ENCODE measurements at places on chromosomes 11 and 22.
A peak's percentile ranks its signal among the peaks of the same experiment; 100 is the strongest.

DNA sequence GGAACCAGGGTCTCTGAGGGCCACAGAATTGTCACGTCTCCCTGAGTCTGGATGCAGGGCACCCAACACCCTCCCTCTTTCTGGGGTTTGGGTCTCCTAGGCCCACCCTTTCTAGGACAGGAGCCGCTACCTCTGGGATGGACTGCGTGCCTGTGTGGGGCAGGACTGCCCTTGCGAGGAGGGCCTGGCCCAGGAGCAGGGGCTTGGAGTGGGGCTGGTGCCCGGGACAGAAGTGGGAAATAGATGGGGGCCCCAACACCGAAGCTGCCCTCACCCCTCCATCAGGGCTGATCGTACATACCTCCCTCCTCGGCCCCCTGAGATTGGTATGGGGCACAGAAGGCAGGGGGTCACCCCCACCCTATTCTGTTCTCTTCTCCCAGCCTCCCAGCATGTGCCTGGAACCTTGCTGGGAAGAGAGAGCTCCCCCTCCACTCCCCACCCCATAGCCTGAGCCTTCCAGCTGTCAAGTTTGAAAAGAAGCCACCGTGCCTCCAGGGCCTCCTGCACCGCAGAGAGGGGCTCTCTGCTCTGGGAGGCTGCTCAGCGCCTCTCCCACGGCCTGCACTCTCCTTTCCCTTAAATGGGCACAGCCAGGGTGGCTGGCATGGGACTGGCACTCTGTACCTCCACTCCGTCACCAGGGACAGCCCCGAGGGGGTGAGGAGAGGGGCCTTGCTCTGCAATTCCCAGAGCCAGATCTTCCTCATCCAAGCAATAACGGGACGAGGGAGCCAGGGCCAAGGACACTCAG lies 1.8 kb downstream of the LRRC10B start:
- DNase-seq, result no peak

GRCh38 chr11:7020183-7020917 lies at the start of the genes NLRP14 and ZNF214:
NLRP14 (plus strand) TSS chr11:7020479; CDS start chr11:7038587, 18,108 bp downstream.
ZNF214 (minus strand) TSS chr11:7020346; CDS start chr11:7002835, 17,511 bp downstream.
- no peak for DNase-seq

DNA sequence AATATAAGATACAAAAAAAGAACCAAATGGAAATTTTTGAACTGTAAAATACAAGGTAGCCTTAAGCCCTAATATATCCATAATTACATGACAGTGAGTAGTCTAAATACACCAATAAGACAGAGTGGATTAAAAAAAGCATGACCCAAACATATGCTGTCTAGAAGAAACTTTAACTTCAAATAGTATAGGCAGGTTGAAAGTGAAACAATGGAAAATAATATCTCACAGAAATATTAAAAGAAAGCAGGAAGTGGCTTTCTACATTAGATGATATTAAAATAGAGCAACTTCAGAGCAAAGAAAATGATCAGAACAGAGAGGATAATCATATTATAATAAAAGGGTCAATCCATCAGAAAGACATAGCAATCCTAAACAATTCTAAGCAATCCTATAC lies 21.8 kb downstream of the DCUN1D5 start:
- DNase-seq, result no peak

- DNase-seq, result no peak
Measured at GRCh38 chr22:24584871-24585411, 7.9 kb downstream of the LRRC75B start.

- DNase-seq, result no peak
Measured at GRCh38 chr11:128042290-128042751, 545.0 kb downstream of the ETS1 start.

DNA sequence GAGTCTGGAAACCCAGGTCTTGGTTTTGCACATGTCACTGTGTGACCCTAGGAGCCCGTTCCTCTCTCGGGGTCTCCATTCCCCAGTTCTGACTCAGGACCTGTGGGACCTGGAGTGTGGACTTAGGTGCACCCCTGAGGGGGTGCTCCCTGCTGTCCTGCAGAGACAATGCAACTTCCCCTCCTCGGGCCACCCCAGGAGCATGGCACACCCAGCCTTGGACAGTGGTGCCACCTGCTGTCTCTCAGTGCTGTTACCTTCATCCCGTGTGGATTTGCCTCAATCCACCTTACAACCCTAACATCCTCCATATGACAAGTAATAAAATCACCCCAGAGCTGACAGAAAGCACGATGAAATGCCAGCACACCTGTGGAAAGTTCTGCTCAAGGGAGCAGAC lies 27.5 kb upstream of the CRYBB3 start:
- no peak for DNase-seq

- peak; percentile 26 for DNase-seq
Measured at GRCh38 chr22:31977141-31977841, 33.0 kb downstream of the YWHAH start.

GRCh38 chr11:67245046-67245445 lies 21.2 kb upstream of the GRK2 start:
- DNase-seq, result no peak

GRCh38 chr11:63508009-63508408 lies 2.1 kb downstream of the LGALS12 start:
- DNase-seq, result no peak

- DNase-seq, result no peak
Measured at GRCh38 chr22:38531251-38531938, 25.3 kb upstream of the DDX17 start.

DNA sequence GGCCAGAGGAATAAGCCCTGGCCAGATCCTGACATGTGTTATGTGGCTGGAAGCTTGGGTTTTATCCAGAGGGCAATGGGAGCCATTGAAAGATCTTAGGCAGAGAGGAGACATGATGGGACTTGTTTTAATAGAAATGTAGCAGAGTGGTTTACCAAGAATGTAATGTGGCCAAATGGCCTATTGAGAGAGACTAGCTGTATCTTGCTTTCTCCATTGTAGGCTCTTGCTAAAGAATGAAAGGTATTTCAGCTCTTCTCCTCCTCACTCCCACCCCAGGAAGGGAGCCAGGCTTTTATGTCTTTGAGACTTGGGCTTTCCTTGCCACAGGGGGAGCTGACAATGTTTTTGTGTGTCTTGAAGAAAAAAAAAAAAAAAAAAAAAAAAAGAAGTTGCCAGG lies 82.3 kb downstream of the TRIM29 start:
- DNase-seq, result no peak

- DNase-seq, result no peak
Measured at GRCh38 chr11:30921811-30922210, 335.7 kb upstream of the MPPED2 start.

DNA sequence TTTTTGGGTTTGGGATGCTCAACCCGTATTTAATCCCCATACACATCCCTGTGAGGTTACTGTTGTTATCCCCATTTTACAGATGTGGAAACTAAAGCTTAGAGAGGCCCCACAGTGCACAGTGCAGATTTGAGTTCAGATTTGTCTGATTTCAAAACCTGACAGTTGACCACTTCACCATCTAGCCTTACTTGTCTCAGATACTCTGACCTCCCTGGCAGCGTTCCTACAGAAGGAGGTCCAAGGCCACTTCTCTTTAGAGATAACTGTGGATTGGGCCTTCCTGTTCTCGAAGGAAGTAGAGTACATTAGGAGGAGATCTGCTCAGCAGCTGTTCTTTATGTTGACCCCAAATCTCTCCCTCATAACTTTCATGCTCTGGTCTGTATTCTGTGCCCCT lies 46.7 kb upstream of the CTTN start:
- DNase-seq, result no peak

GRCh38 chr22:40328546-40329456 lies 17.5 kb upstream of the ADSL start:
- no peak for DNase-seq

DNA sequence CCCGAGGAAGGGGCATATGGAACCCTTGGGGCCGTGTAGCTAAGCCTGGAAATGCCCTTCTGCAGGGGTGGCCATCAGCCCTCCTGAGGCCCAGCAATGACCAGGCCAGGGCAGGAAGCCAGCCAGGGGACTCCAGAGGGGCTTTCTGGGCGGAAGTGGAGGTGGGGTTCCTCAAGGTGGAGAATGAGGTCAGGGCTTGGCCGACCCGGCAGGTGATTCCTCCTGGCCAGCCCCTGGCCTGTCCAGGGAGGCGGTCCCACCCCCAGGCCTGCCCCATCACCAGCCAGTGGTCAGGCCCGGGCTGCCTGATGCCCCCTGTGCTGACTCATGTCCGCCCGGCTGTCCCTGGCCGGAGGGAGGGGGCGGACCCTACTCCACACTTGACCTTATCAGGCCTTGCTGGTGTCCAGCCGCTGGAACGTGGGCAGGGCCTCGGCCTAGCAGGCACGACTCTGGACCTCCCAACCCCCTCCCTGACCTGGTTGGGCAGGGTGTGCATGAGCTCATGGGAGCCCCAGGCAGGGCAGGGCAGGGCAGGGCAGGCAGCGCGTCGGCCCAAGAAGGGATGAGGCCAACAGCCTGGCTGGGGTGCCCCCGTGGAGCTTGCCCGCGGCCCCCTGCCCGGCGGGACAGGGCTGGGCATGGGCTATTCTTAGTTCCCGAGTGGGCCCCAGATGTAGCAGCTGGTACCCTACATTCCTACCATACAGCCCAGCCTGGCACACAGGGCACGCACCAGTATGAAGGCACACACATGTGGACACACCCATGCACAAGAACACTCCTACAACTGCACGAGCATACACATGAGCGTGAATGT lies 35.9 kb downstream of the RPL3 start:
- no peak for DNase-seq

DNA sequence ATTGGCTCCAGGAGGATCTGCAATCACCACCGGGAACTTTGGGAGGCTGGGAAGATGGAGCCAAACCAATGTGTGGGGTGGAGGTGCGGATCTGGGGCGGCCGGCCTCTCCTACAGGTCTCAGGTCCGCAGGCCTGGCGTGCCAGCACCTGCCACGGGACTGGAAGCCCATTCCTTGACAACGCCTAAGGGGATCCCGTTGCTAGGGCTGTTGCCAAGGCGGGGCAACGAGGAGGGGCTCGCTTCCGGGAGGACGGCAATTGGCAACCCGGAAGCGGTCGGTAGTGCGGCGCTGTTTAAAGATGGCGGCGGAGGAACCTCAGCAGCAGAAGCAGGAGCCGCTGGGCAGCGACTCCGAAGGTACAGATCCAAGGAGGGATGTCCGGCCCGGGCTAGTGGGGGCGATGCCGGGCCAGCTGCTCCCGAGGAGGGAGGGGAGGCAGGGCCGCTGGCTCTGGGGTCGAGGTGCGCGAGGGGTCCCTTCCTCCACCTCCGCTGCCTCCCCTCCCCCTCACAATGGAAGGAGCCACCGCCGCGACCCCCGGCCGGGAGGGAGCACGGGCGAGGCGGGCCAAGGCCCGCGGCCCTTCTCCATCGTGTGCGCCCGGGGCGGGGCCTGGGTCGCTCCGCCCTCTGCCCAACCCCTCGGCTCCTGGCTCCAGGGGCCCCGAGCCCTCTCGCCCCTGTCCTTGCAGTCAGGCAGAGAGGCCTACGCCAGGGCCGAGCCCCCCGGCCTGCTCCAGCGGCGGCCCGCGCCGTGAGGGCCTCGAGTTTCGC lies at the start of gene OTUB1:
TSS of gene OTUB1 (plus strand) at position 283 of the 776 bp plus-strand sequence. CDS start at position 302, 19 bp downstream.
- peak; percentile 69 for DNase-seq

- no peak for DNase-seq
Measured at GRCh38 chr11:76682684-76683083, 12.1 kb upstream of the LRRC32 start.

DNA sequence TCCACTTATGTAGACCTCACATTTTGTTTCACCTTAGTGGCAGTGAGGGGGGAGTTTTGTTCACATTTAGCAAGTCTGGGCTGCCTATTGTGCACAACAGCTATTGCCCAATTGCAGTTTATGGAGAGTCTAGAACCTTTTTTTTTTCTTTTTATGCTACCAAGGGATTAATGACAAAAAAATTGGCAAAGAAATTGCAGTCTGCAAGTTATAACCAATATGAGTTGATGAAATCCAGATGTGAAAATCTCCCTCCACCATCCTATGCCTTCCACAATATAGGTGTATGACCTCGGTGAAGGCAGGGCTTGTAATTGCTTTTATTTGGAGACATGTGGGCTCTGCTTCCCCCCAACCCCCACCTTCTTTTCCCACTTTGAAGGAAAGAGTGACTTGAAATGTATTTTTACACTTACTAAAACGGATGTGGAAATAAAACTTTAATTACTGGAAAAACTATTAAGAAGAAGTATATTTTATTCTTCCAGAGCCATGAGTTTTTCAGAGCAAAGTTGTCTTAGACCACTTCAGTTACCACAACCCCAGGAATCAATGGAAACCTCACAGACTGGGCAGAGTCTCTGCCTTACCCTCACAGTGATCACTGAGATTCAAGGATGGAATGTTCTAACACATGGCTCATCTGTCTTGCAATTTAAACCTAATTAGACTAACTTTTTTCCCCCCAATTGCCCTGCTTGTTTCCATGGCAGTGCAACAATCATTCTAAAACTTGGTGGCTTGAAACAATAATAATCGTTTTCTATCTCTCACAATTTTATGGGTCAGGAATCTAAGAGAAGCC lies 120.8 kb upstream of the SLC5A12 start:
- no peak for DNase-seq

Data from stimulated activated CD4-positive, alpha-beta T cell treated with anti-CD3 and anti-CD28 coated beads, TNF-alpha, amount 100 ng/mL, for 1 hour (primary cell).